Progenitor cell of endocrine pancreas (in vitro differentiated cells): ENCODE measurements at places on chromosomes 4 and X. TPM values are rescaled to one million over a fixed set of nuclear protein-coding genes. Genes with fewer than 3 reads are reported as not detected.

GLUD2 gene
- total RNA-seq = 11.3 and 12.0 TPM in 2 replicates

GRCh38 chr4:110617646-110618580, 5.0 kb downstream of the PITX2 start:
- peaks cover 96% of the 10 kb centered on the region for H3K27me3 ChIP-seq
- DNase-seq = no peak
- H3K27ac ChIP-seq = peak overlapping the region; percentile 81
- peaks cover 22% of the 10 kb centered on the region for H3K4me1 ChIP-seq
- H3K4me3 ChIP-seq = no peak overlapping the region

- no peaks in the 10 kb centered on the region for H3K36me3 ChIP-seq
- H3K27me3 ChIP-seq = peaks cover 21% of the 10 kb centered on the region
- no peak overlapping the region for H3K27ac ChIP-seq
- no peak for DNase-seq
Observed at GRCh38 chrX:34659575-34659974, 2.5 kb upstream of the TMEM47 start.

DNA sequence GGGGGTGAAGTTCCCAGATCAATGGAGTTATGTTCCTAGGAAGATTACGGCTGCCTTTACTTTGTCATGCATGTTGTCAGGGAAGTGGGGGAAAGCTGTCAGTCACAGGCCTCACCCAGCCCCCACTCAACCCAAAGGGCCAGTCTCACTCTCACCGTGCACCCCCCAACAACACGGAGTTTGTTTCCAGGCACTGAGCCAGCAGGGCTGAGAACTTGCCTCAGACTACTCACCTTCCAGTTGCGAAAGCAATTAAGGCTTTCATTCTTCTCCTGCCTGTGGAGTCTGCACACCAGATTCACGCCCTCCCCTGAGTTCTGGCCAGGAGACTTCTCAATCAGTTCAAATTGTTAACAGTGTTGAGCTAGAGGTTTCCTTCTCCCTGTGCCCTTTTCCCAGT, 114.3 kb downstream of the SH3BGRL start:
- no peak overlapping the region for H3K4me3 ChIP-seq
- no peaks in the 10 kb centered on the region for H3K27me3 ChIP-seq
- no peaks in the 10 kb centered on the region for H3K4me1 ChIP-seq
- no peak for DNase-seq
- H3K27ac ChIP-seq = peak overlapping the region; percentile 1

GRCh38 chr4:54484383-54484782, 173.4 kb upstream of the KIT start:
- no peaks in the 10 kb centered on the region for H3K27me3 ChIP-seq
- H3K4me1 ChIP-seq = no peaks in the 10 kb centered on the region
- no peak overlapping the region for H3K27ac ChIP-seq
